Activated CD4-positive, alpha-beta T cell treated with anti-CD3 and anti-CD28 coated beads for 4 hours (primary cell): ENCODE measurements at places on chromosomes 11 and 22.

DNA sequence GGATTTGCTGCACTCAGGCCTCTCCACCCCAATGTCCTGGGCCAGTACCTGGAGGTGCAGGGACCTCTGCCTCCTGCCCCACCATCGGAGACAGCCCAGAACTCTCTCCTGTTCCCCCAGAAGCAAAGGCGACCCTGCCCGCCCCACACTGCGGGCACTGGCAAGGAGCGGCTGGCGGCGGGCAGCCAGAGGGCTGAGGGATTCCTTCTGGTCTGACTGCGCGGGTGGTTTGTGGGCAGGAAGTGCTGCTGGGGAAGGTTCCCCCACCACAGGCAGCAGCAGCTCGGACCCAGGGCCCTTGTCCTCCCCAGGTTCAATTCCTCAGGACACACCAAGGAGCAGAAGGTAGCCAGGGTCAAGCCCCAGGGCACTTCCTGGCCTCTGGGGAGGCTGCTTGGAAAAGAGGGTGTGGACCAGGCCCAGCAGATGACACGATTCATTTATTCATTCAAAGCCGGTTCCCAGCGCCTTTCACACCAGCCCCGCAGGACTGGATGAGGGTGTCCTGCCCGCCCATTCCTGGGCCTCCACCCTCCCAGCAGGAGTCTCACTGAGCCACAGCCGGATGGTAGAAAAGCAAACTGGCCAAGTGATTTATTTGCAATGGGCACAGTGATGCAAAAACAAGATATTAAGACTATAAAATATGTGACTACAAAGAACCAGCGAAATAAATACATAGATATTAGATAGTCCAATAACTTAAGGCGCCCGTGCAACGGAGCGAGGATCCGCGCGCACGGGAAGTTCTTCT is 1.2 kb downstream of the PHLDA2 start:
- no peak for DNase-seq

DNA sequence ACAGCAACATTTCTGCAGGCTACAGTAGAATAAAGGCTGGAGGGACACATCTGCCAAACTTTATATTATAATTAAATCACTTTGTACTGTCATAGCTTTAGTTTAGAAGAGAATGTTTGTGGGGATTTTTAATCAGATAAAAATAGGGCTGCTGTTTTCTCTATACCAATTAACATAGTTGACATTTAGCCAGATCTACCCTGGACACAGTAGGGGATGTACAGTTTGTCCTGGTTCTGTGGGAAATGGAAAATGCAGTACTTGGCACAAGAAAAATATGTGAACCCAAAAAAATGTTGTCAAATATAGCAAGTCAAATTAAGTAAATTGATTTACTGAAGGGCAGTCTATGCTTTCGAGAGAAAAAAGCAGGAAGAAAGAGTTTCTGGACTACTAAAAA is 20.8 kb upstream of the PICALM start:
- DNase-seq = no peak

DNA sequence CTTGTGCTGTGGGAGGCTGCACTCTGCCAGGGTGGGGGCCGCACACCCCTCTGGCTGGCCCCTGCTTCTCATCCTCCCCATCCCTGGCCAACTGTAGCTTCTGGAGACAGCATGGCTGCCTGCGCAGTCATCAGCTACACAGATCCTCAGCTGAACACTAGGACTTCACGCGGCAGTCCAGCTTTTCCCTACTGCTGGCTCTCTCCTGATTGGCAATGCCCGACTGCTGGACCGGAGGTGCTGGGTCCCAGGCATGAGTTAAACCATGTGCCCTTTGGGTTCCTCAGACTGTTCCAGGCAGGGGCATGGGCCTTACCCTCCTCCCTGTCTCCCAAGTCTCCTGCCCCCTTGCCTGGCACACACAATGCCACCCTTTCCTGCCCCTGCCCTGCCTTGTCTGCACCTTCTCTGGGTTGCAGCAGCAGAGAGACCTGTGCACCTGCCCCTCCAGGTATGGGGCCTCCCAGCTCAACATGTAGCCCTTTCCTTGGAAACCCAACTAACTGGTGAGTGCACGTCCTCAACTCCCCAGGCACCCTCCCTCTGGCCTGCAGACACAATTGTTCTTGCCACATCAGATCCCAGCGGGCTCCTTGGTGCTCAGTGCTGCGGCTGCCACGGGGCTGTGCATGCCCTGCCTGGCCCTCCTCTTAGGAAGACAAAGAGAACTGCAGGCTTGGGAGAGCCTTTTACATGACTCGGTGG is 1039.2 kb downstream of the TBC1D22A start:
- no peak for DNase-seq

GRCh38 chr22:49209452-49210195 is 618.0 kb downstream of the BRD1 start:
- DNase-seq = no peak

GRCh38 chr11:94730153-94730552 is 38.0 kb upstream of the AMOTL1 start:
- no peak for DNase-seq

GRCh38 chr22:46112405-46112804 is 37.9 kb upstream of the PPARA start:
- no peak for DNase-seq
